ENCODE measurements at places on chromosomes 2 and 18. TPM values are rescaled to one million over a fixed set of nuclear protein-coding genes. Genes with fewer than 3 reads are reported as not detected.

DNA sequence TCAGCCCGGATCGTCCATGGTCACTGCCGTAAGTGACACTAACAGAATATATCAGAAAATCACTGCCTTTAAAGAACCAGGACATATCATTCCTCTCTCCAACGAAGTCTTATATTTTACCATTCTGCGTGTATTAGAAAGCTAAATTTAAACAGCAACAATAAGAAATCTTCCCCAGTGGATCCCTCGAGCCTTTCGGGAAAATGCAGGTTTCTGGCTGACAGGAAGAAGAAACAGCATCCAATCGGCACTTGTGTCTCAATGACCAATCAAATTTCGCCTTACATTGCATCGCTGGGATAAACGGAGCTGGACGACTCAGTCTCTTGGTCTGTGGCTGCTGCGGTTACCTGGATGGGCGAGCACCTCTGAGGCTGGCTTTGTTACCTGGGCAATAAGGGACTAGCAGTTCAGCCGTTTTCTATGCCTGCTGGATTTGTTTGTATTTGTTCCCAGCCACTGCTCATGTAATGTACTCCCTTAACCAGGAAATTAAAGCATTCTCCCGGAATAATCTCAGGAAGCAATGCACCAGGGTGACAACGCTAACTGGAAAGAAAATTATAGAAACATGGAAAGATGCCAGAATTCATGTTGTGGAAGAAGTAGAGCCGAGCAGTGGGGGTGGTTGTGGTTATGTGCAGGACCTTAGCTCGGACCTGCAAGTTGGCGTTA is at the start of gene DUSP19:
Gene DUSP19 (plus strand): TSS at position 284 of the 675 bp plus-strand sequence. CDS start 187 bp downstream, at position 471.
- DNase-seq: peak; percentile 69

DNA sequence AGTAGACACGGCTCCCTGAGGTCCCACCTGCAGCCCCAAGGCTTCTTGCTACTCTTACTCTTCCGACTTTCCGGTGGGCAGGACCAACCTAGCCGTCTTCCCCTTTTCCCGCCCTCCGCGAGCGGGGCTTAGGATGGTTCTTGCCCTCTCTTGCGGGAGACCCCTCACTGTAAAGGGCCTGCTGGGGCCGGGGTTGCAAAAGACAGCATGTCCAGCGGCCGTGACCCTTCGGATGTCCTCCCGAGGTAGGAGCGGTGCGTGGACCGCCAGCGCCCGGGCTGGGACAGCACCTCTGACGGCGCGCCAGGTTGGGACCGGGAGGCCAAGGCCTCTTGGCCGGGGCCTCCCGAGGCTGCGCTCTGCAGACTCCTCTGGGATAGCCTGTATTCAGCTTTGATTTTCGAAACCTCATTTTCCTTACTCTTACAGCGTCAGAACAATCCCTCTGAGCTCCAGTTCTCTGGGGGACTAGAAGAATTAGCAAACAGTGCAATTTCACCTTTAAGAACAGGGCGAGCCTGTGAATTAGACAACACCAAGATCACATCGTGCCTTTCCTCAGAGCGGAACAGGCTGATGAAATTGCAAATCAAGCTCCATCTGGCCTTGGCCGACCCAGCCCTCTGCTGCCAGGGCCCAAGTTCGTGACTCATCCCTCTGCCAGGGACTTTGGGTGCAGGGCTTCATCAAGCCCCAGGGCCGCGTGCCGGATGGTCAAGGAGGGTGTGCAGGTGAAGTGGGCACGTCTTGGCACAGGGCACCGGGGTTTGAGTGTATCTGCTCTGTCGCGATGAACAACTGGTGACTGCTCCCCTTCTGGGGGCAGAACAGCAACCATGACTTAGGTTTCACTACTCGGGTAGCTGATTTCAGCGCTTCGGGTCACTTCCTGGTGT is 777 bp downstream of the MOCOS start:
- no peak for DNase-seq

GRCh38 chr2:37149626-37150322 is 7.0 kb downstream of the EIF2AK2 start:
- no peak for DNase-seq

GRCh38 chr2:191950132-191950874 is 103.4 kb upstream of the CAVIN2 start:
- DNase-seq: peak; percentile 48

Gene NAT8
- total RNA-seq: 0.27 TPM

Gene ERFE
- total RNA-seq: 0.27 TPM

DNA sequence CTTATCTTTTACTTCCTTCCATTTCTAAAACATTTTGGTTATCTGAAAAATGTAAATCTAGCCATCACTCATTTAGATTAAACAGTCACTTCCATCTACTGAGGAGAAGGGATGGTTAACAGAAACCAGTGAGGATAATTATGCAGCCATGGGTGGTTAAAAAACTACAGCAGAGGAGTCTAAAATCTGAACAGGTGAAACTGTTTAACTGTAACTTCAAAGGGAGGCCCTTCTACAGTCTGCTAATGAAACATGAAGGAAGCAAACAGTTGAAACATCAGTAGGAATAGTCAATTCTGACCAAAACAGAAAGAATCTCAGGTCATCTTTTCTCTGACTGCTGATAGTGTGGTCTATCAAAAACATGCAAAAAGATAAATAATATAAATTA is 71.0 kb downstream of the DTNB start:
- no peak for DNase-seq

GRCh38 chr2:181947273-181947672 is 38.4 kb upstream of the PPP1R1C start:
- DNase-seq: no peak

DNA sequence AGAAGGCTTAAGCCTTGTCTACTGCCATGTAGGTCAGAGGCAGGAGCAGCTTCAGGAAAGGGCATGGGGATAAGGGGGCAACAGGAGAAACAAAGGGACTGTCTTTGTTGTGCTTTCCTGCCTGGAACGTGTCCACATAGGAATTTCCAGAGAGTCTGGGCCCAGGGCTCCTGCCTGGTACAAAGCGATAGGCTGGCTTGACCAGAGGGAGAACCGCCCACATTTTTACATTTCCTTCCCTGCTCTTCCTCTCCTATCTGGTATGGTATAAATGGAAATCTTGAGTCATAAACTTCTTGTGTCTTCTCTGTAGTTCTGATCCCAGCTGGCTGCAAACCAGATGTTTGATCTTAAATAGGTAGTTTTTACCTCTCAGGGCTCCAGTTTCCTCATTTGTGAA is 414.8 kb downstream of the HRH4 start:
- DNase-seq: no peak

Gene KLHL41
- under 0.01 TPM for total RNA-seq

Measured in hematopoietic multipotent progenitor cell (in vitro differentiated cells).